Upper lobe of right lung (tissue), 1 donor: ENCODE measurements at places on chromosomes 5 and 9. TPM values are rescaled to one million over a fixed set of nuclear protein-coding genes. Genes with fewer than 3 reads are reported as not detected.

DNA sequence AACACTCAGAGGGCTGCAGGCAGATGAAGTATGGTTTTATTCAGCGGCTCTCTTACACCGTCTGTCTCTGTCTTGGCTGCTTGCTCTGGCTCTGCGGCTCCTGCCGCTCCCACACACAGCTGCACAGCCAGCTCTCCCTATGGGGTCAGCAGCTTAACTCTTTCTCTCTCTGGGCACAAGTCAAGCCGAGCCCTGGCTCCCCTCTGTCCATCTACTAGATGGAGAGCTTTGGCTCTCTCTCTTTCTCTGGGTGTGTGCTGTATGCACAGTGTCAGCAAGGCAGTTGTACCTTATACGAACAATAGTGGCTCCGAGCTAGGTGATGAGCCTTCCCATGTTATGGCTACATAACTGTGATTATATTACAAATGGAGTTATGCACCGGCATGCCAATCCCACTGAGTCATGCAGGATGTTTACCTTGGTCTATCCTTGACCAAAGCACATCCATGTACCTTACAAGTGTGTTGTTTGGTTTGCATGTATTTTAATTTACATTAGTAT is 19.3 kb upstream of the PPP2CA start:
- H3K4me3 ChIP-seq: no peak overlapping the region
- no peaks in the 10 kb centered on the region for H3K36me3 ChIP-seq

GRCh38 chr5:94796586-94796985 is 178.1 kb downstream of the SLF1 start:
- H3K4me1 ChIP-seq: no peaks in the 10 kb centered on the region
- no peak overlapping the region for H3K4me3 ChIP-seq
- H3K27me3 ChIP-seq: no peaks in the 10 kb centered on the region

GRCh38 chr9:86836797-86837196 is 110.5 kb downstream of the GAS1 start:
- no peaks in the 10 kb centered on the region for H3K27me3 ChIP-seq
- no peak overlapping the region for H3K4me3 ChIP-seq
- H3K27ac ChIP-seq: no peak overlapping the region

- H3K4me1 ChIP-seq: no peaks in the 10 kb centered on the region
- H3K4me3 ChIP-seq: no peak overlapping the region
- no peaks in the 10 kb centered on the region for H3K36me3 ChIP-seq
- no peak for DNase-seq
- H3K27ac ChIP-seq: no peak overlapping the region
Observed at GRCh38 chr5:76473661-76474060, 70.6 kb downstream of the IQGAP2 start.

GRCh38 chr5:88518131-88519016 is 249.7 kb upstream of the TMEM161B start:
- no peaks in the 10 kb centered on the region for H3K36me3 ChIP-seq
- no peaks in the 10 kb centered on the region for H3K4me1 ChIP-seq
- no peak for DNase-seq
- no peak overlapping the region for H3K4me3 ChIP-seq
- H3K27ac ChIP-seq: no peak overlapping the region

DNA sequence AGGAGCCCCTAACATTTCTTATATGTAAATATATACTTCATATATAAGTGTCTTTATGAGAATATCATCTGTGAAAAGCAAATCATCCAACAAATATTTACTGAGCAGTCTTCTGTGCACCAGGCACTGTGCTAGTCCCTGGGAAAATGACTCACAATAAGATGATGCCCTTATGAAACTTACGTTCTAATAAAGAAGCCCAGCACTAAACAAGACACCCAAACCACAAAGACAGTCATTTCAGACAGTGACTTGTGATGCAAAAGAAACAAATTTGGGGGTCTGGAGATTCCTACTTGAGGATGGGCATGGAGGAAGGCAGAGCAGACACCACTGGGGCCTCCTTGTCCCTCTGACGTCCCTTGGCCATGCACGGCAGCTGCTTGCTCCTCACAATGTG is 30.6 kb upstream of the PPP1R2B start:
- no peak for DNase-seq
- H3K4me3 ChIP-seq: no peak overlapping the region
- H3K27me3 ChIP-seq: no peaks in the 10 kb centered on the region
- H3K27ac ChIP-seq: no peak overlapping the region

DNA sequence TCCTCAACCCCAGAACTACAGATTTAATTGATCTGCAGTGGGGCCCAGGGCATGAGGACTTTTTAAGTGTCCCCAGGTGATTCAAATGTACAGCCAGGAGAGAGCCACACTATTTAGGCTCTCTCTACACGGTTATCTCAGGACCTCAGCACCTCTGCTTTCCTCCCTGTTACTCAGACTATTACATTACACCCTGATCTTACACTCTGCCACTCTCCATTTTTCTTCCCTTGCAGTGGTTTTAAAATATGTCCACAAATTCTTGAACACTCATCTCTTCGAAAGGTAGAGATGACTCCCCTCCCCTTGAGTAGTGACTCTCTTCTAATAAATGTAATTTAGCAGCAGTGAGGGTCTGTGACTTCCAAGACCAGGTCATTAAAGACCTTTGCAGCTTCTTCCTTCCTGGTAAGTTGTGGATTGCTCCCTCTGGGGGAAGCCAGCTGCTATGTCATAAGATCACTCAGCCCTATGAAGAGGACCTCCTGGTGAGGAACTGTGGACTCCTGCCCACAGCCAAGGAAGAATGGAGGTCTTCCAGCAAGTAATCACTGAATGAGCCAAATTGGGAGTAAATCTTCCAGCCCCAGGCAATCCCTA is 87.5 kb upstream of the SSBP2 start:
- H3K4me1 ChIP-seq: no peaks in the 10 kb centered on the region
- no peaks in the 10 kb centered on the region for H3K27me3 ChIP-seq
- no peak overlapping the region for H3K27ac ChIP-seq
- DNase-seq: no peak

GRCh38 chr5:59709846-59710245 is 183.7 kb downstream of the PDE4D start:
- H3K36me3 ChIP-seq: no peaks in the 10 kb centered on the region
- no peak overlapping the region for H3K27ac ChIP-seq
- H3K4me3 ChIP-seq: no peak overlapping the region
- no peak for DNase-seq
- no peaks in the 10 kb centered on the region for H3K27me3 ChIP-seq
- peaks cover 10% of the 10 kb centered on the region for H3K4me1 ChIP-seq

DNA sequence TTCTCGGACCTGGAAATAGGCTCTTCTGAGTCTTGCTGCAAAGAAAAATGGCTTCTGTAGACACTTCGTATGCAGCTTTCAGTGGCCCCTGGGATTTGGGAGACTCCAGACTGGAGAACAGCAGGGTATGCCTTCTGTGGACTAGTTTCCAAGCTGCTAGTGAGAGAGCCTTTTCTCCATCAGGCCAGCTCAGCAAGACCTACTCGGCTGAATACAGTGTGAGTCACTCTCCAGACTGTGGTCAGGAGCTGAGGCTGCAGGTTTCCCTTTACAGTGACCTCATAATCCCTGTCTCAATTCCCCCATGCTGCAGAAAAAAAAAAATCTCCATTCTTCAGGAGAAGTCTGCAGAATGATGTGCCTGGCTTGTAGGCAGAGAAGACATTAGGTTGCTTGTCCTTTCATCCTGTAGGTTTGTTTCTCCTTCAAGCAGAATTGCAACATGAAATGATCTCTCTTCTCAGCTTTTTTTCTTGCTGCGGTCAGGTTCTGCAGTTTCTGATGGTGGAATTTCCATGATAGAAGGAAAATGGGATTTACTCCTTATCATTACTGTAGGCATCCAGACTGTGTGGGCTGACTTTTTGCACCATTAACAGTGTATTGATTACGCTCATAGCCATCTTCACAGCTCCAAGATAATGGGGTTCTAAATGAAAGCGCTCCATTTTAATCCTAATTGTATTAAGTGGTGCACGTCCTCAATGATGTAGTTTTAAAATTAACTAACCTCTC is 78.3 kb upstream of the TNFSF8 start:
- H3K4me3 ChIP-seq: no peak overlapping the region
- no peak overlapping the region for H3K27ac ChIP-seq
- H3K36me3 ChIP-seq: no peaks in the 10 kb centered on the region
- H3K4me1 ChIP-seq: no peaks in the 10 kb centered on the region
- DNase-seq: no peak
- H3K27me3 ChIP-seq: no peaks in the 10 kb centered on the region

GRCh38 chr5:95070866-95071265 is 214.0 kb downstream of the MCTP1 start:
- H3K4me1 ChIP-seq: no peaks in the 10 kb centered on the region
- no peak for DNase-seq
- no peaks in the 10 kb centered on the region for H3K36me3 ChIP-seq

The GARIN3 gene
- total RNA-seq: not detected

- H3K4me3 ChIP-seq: no peak overlapping the region
- no peaks in the 10 kb centered on the region for H3K27me3 ChIP-seq
- H3K27ac ChIP-seq: no peak overlapping the region
- H3K36me3 ChIP-seq: no peaks in the 10 kb centered on the region
- no peak for DNase-seq
Observed at GRCh38 chr5:159377653-159378052, 47.4 kb upstream of the IL12B start.

- H3K4me3 ChIP-seq: no peak overlapping the region
- H3K27me3 ChIP-seq: no peaks in the 10 kb centered on the region
- H3K4me1 ChIP-seq: peaks cover 62% of the 10 kb centered on the region
- no peaks in the 10 kb centered on the region for H3K36me3 ChIP-seq
- H3K27ac ChIP-seq: peak overlapping the region; percentile 74
- DNase-seq: peak; percentile 92
Observed at GRCh38 chr9:136564379-136564988, 18.6 kb upstream of the NOTCH1 start.

GRCh38 chr9:93574900-93575795 is 1.2 kb upstream of the PHF2 start:
- no peaks in the 10 kb centered on the region for H3K36me3 ChIP-seq
- peaks cover 35% of the 10 kb centered on the region for H3K4me1 ChIP-seq
- H3K27me3 ChIP-seq: no peaks in the 10 kb centered on the region

The KIF4B gene
- total RNA-seq: 0.17 TPM

DNA sequence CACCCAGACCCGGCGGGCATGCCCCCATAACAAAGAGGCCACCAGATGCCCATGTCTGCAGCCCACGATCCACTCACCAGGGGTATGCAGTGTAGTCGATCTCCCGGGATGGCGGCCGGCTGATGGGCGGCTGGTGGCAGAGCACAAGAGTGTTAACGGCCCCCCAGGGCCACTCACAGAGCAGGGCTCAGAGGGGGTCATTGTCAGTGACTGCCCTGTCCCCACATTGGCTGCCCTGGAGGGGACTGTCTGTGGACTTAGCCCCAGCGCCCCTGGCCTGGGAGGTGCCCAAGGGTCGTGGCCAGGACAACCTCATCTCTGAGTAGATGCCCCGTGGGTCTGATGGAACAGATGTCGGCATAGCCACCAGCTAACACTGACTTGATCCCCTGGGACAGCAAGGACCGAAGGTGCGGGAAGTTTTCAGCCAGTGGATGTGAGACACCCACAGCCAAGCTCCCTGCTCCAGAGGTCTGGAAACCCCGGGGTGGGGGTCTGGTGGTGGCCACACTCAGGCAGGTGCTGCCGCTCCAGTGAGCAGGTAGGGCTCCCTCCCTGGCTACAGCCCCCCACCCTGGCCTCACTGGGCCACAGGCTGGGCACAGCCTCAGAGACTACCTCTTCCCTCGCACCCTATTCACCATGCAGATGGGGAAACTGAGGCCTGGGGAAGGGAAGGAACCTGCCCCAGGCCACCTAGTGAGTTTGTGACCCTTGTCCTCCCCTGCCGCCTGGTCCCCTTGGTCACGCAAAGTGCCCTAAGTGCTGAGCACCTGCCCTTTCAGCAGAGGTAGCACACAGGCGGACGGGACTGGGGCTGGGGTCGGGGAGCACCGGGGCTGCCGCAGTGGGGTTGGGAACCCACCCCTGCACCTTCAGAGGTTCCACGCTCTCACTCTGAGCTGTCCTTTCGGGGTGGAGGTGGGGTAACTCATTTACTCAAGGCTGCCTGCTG is 38.1 kb upstream of the SARDH start:
- no peak for DNase-seq
- no peak overlapping the region for H3K4me3 ChIP-seq
- H3K27me3 ChIP-seq: no peaks in the 10 kb centered on the region
- H3K4me1 ChIP-seq: no peaks in the 10 kb centered on the region
- no peak overlapping the region for H3K27ac ChIP-seq

DNA sequence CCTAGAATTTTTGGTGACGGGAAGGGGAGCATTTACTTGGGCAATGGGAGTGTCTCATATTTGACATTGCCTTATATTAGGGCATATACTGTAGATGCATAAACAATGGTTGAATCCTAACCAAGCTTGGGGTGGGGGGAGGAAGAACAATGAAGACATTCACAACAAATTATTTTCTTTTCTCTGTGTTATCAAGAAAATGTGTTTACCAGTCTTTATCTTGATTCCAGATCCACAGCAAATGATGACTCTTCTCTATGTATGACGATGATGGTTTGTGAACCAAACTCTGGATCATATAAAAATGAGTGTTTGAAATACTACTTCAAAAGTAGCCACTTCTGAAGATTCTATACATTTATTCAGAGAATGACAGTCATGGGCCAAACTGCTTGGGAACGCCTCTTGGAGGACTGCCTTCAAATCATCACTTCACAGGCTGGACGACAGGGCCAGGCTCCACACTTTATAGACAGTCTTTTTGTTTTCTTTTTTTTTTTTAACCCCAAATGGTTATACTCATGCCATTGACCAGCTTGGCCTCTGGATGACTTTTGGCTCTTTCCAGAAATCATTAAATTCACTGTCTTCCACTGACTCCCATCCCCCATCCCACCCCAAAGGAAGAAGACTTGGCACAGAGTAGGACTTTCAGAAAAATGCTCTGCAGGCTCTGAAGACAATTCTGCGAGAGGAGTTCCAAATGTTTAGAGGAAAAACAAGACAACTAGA is 123.8 kb upstream of the LIFR start:
- H3K4me3 ChIP-seq: no peak overlapping the region
- no peak for DNase-seq
- H3K27ac ChIP-seq: no peak overlapping the region
- H3K4me1 ChIP-seq: no peaks in the 10 kb centered on the region

DNA sequence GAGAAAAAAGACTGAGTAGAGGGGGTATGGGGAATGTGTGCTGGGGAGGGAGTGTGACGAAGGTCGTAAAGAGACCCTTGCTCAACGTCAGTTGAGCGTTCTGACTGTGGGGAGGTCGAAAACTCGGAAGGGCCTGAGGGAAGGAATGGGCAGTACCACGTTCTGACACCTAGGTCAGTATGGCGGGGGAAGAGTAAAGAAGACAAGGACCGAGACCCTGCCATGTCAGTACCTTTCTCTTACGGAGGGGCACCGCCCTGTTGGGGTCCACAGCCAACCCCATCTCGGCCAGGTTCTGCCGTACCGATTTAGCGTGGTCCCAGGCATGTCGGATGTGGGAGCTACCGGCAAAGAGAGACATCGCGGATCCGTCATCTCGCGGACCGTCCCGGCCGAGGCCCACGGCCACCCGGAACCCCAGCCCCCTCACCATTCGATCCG is 375 bp downstream of the NOP16 start:
- peaks cover 7% of the 10 kb centered on the region for H3K4me1 ChIP-seq
- H3K27me3 ChIP-seq: no peaks in the 10 kb centered on the region
- peak overlapping the region; percentile 87 for H3K4me3 ChIP-seq
- H3K36me3 ChIP-seq: peaks cover 40% of the 10 kb centered on the region
- peak overlapping the region; percentile 96 for H3K27ac ChIP-seq
- no peak for DNase-seq
